Mucosa of gallbladder (tissue), 1 donor: ENCODE measurements at places on chromosomes 12 and 14. TPM values are rescaled to one million over a fixed set of nuclear protein-coding genes. Genes with fewer than 3 reads are reported as not detected.

DNA sequence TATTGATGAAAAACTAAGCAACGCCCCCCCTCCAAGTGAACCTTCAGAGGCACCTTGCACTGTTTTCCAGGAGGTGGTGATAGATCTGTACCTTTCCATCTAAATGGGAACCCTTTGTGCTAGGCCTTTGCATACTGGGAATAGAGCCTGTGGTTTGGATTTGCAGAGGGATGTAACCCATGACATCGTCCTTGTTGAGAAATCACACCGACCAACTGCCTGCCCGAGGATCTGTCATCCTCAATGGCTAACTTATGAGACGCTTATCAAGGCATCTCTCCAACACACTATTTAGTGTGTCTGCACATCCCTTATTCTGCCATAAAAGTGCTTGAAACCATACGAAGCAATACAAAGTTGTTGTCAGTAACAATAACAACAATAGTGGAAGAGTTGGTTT, 22.9 kb downstream of the NTN4 start:
- no peak for DNase-seq

ERBB3 gene
- 228 TPM for total RNA-seq

BDKRB2 gene
- 14.5 TPM for total RNA-seq

- no peak for DNase-seq
These were observed 26.0 kb downstream of the MYBPC1 start for GRCh38 chr12:101620762-101621133.

DNA sequence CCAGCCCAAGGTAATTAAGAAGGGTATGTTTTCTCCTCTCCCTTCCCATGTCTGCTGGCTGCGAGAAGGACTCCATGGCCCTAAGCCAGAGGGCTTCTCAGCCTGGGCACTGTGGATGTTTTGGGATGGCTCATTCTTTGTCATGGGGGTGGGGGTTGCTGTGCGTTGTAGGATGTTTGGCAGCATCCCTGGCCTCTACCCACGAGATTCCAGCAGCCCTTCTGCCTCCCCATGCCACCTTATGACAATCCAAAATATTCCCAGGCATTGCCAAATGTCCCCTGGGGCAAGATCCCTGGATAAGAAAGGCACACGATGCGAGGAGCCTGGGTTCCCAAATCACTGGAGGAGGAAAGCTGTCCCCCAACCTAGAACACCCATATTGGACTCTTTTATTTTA, 36.4 kb downstream of the DAO start:
- no peak for DNase-seq
